ENCODE measurements at places on chromosomes 3 and 15.

- DNase-seq, result no peak
Measured at GRCh38 chr3:73052857-73053256, 8.6 kb upstream of the EBLN2 start.

DNA sequence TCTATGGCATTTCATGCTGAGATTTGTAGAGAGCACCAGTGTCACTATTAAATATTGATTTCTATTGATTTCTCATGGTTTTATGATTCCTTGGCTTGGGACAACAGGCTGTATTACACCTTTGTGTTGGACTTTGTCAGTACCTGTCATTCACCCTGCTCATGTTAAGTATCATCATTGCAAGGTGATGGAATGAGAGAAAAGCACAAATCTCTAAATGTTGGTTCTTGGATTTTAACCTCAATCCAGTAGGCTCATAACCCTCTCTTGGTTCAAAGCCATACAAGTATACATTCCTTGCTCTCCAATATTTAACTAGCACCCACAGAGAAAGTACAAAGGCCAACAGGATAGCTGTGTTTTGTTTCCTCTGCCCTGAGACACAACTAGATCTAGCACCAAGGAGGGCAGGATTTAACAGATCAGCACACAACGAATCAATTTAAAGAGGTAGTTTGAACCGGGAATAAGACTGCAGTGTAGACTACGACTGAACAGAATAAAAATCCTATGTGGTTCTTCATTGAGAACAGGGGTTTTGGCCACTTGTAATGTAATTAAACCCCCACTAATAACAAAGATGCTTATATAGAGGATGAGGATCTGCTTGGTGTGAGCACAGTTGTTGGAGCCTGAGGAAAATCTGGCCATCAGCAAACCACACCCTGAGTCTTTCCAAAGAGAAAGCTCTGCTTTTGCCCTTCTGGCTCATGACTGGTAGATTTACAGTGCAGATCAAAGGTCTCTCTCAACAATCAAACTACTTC, 78.0 kb upstream of the TNFSF10 start:
- no peak for DNase-seq

DNA sequence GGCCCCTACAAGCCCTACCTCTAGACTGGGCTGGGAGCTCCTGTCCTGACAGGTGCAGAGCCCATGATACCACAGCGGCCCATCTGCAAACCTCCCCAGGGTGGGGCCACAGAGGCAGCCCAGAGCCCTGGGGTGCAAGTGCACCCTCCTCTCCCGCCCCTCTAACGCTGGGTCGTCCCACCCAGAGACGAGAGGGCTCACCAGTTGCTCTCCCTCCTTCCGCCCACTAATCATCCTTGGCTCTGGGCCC, 742 bp downstream of the TNK2 start:
- no peak for DNase-seq

- DNase-seq, result no peak
Measured at GRCh38 chr3:111904376-111905241, 45.5 kb downstream of the PHLDB2 start.
